ENCODE measurements at places on chromosomes 1 and 21.

- no peak for ATAC-seq
Measured at GRCh38 chr1:70764747-70765146, 282.9 kb downstream of the PTGER3 start.

DNA sequence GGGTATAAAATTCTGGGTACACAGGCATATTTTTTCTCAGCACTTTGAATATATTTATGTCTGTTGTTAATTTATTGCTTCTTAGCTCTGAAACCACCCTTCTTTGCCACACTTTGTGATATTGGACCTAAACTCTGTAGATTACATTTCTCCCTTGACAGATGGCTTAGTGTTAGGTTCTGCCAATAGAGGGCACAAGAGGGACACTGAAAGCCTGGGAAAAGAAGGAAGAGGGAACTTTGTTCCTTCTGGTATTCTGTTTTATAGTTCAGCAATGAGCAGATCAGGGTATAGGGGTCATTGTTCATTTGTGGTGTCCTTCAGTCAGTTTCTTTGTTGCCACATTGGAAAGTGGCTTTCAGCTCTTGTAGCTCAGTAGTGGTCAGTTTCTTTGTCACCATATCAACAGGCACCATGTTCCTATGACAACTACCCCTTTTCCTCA, 423.5 kb upstream of the PROX1 start:
- ATAC-seq = no peak

GRCh38 chr1:78759881-78760280, 110.2 kb downstream of the IFI44 start:
- no peak for ATAC-seq

GRCh38 chr1:39729030-39729429, 9.7 kb upstream of the PPIE start:
- ATAC-seq = no peak

- ATAC-seq = no peak
Measured at GRCh38 chr1:62280150-62280549, 39.1 kb downstream of the KANK4 start.

DNA sequence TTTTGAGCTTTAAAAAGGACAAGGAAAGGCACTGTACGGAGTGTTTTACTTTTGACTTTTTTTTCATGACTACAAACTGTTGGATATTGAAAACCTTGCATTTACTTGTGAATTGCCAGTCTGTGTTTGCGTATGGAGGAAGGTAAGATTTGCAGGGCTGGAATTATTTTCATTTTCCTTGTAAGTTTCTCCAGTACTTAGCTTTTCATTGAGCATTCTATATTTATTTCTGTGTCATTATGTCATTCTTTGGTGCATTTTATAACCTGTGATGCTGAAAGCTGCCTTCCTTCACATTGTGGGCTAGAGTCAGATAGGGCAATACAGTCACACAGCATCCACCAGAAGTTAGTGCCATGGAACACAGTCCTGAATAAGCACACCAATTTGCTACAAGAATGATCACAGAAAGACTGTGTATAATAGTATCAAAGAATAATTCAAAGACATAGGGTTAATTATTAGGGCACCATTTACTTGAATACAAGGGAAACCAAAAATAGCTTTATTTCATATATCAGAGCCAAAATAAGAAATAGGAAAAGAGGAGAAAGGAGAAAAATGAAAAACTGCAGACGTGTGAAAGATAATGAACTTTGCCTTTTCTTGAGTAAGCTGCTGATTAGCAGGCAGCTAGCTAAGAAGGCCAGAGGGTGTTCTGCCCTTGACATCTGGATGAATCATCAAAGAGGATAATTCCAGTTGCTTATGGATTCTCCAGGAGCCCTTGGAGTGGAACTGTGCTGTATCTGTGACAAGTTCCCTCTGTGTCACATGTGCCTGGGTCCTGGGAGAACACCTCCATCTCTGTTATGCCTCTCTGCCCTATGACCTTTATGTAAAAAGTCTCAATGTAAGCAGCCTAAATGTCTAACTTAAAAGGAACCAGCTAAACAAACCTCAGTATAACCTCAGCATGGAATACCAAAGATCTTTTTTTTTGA, 8.0 kb upstream of the FAM20B start:
- no peak for ATAC-seq

DNA sequence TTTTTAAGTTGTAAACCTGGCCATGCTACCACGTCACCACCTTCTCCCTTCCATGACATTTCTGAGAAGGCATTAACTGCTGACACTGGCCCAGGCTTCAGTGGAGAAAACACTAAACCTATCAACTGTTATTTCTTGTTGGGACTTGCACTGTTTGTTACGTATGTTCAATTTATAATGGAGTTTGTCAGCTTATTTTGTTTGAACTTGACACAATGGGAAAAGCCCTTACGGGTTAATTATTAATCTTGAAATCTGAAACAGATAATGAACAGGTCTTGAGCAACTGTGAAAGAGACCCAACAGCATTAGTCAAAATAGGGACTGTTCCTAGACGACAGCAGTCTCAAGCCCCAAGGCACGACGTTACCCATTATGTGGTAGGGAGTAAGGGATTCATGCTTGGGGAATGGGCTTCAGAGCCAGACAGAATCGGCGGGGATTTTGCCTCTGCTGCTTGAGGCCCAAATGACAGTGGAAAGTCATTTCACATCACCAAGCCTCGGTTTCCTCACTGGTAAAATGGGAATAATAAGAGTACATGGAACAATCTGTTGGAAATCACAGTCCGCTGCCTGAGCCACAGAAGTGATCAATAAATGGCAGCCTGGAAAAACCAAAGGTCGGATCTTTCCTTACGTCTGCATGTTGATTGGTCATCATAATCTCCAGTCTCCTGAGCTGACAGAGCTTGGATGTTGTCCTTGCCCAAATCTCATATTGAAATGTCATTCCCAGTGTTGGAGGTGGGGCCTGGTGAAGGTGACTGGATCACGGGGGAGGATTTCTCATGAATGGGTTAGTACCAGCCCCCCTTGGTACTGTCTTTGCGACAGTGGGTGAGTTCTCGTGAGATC, 44.5 kb downstream of the TIAM1 start:
- ATAC-seq = no peak

GRCh38 chr1:4768553-4768952, 114.1 kb downstream of the AJAP1 start:
- no peak for ATAC-seq

Data from stimulated activated memory B cell treated with anti-CD40 and anti-IgM and Interleukin-4, amounts not matched to agents 10 μg/mL and 1 μg/mL and 100 μg/mL, for 72 hours (primary cell).